PC-3 (cell line): ENCODE measurements at places on chromosomes 2 and 18. TPM values are rescaled to one million over a fixed set of nuclear protein-coding genes. Genes with fewer than 3 reads are reported as not detected.

Gene ANKRD36B
- total RNA-seq: 20.9 and 22.7 TPM in 2 replicates

Gene PKDCC
- total RNA-seq: 1.9 and 2.1 TPM in 2 replicates

- no peaks in the 10 kb centered on the region for H3K4me1 ChIP-seq
- H3K27ac ChIP-seq: no peak overlapping the region
- no peaks in the 10 kb centered on the region for H3K27me3 ChIP-seq
- H3K4me3 ChIP-seq: no peak overlapping the region
Measured at GRCh38 chr2:172905937-172906811, 169.5 kb upstream of the MAP3K20 start.

- H3K27me3 ChIP-seq: peaks cover 29% of the 10 kb centered on the region
- DNase-seq: peak; percentile 46
- no peak overlapping the region for H3K27ac ChIP-seq
- no peaks in the 10 kb centered on the region for H3K36me3 ChIP-seq
- H3K4me3 ChIP-seq: peak overlapping the region; percentile 83
Measured at GRCh38 chr2:72145289-72145657, 2.4 kb downstream of the CYP26B1 start.

DNA sequence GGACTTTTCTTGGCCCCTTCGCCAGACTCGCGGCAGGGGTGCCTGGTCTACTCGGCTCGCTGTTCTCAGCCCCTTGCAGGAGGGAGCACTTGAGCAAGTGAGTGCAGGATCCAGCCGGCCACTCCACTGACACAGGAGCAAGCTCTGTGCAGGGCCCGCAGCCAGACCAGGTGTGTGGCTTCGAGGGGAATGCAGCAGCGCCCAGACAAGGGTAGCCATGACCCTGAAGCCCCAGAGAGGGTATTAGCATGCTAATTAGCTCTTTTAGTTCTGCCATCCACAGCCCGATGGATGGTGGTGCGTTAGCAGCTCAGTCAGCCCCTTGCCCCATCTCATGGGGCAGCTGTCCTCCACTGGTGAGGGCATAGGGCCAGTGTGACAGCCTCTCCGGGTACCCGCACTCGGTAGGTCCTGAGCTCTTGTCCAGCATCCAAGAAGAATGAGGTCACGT, 103.2 kb upstream of the HS6ST1 start:
- H3K4me3 ChIP-seq: no peak overlapping the region
- H3K27me3 ChIP-seq: no peaks in the 10 kb centered on the region
- peaks cover 31% of the 10 kb centered on the region for H3K4me1 ChIP-seq
- DNase-seq: no peak
- no peaks in the 10 kb centered on the region for H3K36me3 ChIP-seq
- H3K27ac ChIP-seq: peak overlapping the region; percentile 45

DNA sequence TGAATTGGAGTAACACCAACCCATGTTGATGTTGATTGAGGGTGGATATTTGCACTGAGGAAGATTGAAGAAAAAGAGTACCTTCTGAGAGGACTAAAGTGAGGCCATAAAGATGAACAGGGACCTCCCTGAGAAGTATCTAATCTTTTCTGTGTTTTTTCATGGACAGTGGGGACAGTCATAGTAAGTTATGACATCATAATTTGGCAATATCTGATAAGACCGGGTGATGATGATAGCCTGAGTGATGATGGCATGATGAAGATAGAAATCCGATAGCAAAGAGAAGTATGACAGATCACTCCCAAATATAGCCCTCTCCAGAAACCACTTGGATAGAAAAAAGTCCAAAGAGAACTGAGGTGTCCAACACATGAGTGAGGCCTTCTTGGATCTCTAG, 2.2 kb upstream of the ATP5MC3 start:
- no peak overlapping the region for H3K27ac ChIP-seq
- peaks cover 14% of the 10 kb centered on the region for H3K36me3 ChIP-seq
- no peak overlapping the region for H3K4me3 ChIP-seq
- no peak for DNase-seq
- H3K27me3 ChIP-seq: no peaks in the 10 kb centered on the region
